CD4-positive, alpha-beta T cell treated with Interferon gamma for 1 hour (primary cell): ENCODE measurements at places on chromosomes 2 and 18.
A peak's percentile ranks its signal among the peaks of the same experiment; 100 is the strongest.

- no peak for DNase-seq
Measured at GRCh38 chr2:134336352-134336751, 82.5 kb downstream of the MGAT5 start.

DNA sequence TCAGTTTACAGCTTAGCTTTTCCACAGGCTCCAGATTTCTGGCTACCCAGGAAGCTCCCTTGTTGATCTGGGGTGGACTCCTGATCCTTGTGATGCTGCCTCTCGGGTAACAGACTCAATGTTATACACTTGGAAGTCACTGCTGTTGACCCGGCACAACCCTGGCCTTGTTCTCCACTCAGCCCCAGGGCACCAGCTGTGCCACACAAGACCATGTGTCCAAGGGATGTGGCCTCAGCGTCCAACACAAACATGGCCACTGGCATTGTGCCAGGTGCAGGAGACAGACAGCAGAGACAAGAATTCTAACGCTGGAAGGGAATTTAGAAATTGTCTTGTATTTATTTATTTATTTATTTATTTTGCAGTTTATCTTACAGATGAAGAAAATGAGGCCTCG lies 39.0 kb upstream of the PPP4R1 start:
- no peak for DNase-seq

DNA sequence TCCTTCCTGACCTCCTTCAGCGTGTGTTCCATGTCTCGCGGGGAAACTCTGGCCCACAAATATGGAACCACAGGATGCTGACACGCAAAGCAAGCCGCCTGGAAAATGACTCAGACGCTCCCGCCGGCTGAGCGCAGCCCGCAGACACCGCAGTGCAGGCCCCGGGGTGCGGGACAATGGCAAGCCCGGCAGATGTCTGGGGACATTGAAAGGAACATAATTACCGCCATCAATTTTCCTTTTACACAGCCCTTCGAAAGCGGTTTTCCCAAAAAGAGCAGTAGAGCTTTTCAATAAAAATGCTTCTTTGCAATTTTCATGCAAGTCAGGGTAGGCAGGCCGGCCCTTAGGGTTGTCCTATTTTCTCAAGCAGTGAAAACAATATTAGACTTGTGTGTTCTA lies 159.2 kb upstream of the SH3BP4 start:
- DNase-seq: no peak

GRCh38 chr2:203586696-203587095 lies 51.6 kb upstream of the RAPH1 start:
- no peak for DNase-seq

DNA sequence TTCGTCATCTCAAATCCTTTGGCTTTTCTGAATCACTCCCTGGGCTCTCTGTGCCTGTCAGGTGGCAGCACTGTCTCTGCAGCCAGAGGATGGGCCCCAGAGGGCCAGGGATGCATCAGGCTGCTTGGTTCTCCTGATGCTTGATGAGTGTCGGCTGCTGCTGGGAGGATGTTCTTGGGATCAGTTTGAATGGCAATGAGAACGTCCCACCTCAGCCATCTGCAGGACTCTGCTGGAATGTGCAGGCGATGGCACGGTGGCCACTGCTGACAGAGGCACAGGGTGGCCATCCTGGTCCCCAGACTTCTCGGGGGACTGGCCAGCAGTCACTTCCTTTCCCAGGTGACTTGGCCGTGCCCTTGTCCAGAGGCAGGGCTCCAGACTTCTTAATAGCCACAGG lies 146.0 kb downstream of the FAM210A start:
- DNase-seq: no peak

- no peak for DNase-seq
Measured at GRCh38 chr18:7642331-7642890, 75.3 kb downstream of the PTPRM start.

DNA sequence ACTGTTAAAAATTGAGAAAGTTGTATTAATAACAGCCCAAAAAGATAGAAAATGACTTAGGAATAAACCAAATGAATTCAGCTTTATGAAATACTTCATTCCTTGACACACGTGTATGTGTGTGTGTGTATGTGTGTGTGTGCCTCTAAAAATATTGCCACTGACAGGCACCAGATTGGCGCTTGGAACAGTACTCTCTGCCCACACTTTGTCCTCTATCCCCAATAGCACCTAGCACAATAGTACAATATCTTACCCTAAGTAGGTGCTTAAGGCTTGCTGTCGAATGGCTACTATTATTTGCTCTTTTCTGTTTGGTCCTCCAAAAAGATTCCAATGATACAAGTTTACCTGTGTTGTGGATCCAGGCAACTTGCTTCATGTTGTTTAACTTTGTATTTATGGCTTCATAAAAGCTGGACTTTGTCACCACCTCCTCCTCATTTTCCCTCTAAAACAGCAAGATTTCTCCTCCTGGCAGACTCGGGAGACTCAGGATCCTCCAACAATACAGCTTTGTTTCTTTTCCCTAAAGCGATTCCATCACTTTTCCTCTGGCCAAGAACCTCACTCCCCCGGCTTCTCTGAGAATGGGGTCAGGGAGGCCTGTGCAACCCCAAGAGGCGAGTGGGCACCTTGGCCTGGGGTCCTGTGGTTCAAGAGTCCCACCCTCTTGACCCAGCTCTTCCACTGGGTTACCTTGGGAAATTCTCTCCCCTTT lies 43.3 kb upstream of the LCLAT1 start:
- DNase-seq: no peak

DNA sequence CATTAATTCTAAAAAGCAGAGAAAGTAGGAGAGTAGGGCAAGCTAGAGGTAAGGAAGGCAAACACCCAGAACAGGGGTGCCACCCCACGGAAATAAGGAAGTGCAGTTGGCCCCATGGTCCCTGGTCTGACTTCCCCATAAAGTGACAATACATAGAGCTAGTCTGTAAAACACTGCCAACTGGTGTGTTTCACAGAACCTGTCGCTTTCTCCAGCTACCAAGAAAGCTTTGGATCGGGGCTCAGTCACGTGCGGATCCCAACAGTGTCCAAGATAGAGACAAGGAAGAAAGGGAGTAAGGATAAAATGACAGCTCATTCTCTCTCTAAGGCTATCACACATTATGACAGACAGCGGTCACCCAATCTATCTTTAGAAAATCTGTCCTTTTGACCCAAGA lies 36.4 kb downstream of the TBC1D8 start:
- DNase-seq: peak; percentile 28

- no peak for DNase-seq
Measured at GRCh38 chr2:101082998-101083397, 68.2 kb downstream of the TBC1D8 start.

DNA sequence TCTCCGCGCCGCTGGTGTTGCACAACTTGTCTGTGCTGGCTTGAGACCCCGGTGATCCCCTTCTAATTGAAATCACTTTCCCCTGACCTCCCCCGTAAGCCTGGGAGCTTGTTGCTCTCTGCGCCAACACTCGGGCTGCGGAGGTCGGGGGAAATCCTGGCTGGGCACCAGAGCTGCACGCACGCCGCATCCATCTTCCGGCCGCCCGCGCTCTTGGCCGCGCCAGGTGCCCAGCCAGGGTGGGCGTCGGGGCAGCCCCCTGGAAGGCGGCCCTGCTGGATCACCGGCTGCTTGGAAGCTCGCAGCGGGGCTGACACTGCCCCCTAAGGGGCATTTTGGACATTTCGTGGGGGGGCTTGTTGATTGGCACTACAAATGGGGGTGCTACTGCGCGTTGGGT lies 280.3 kb upstream of the SKOR2 start:
- no peak for DNase-seq

- DNase-seq: no peak
Measured at GRCh38 chr2:190318931-190319554, 583 bp downstream of the HIBCH start.

DNA sequence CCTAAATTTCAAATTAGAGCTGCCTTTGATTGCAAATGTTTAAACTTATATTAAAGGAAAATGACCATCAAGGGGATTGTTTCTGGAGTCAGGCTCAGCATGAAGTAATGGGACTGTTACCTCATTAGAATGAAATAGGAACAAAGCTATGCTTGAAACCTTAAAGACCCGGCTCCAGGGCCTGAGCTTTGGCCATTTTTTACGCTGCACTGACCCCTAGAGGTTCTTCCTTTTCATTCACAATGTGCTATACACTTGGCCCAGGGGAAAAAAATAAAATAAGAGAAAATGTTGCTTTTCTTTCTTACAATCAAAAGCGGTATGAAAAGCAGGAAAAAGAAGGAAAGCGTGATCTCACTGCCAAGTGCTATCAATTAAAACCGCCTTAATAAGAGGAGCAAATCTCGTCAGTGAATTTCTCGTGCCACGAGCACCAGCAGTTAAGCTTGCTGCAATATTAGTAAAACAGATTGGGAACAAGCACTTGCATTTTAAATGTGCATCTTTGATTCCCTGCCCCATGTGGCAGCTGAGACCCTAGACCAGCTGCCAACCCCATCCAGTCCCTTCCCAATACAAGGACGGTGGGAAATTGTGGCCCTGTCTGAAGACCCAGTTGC lies 96.6 kb downstream of the MBD2 start:
- no peak for DNase-seq

DNA sequence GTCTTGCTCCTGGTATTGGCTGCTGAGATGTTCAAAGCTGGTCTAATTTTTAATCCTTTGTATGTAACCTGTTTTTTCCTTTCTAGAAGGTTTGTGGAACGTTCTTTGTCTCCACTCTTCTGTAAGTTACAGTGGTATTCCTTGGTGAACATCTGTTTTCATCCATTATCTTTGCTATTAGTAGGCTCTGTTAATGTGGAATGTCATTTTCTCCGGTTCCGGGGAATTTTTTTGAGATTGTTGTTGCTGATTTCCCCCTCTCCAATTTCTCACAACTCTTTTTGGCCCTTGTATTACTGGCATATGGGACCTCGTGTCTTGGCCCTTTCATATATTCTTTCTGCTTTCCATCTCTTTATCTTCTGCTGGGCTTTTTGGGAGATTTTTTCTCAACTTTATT lies 63.4 kb downstream of the LCLAT1 start:
- DNase-seq: no peak

- DNase-seq: no peak
Measured at GRCh38 chr2:28631514-28632206, 120.0 kb upstream of the PPP1CB start.

- DNase-seq: no peak
Measured at GRCh38 chr2:121805766-121806143, 50.3 kb downstream of the TSN start.

DNA sequence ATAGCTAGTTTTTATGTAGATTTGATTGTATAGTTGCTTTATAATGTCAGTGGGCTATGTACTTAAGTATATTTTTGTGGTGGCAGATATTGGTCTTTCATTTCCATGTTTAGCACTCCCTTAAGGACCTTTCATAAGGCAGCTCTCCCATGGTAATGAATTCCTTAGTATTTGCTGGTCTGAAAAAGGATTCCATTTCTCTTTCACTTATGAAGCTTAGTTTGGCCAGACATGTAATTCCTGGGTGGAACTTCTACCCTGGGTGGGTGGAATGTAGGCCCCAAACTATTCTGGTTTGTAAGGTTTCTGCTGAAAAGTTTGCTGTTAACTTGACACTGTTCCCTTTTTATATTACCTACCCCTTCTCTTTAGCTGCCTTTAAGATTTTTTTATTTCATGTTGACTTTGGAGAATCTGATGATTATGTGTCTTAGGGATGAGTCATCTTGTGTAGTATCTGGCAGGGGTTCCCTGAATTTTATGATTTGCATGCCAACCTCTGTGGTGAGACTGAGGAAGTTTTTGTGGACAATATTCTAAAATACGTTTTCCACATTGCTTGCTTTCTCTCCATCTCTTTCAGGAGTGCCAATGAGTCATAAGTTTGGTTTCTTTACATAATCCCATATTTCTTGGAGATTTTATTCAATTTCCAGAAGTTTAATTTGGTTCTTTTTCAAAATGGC lies 65.4 kb upstream of the VRK2 start:
- no peak for DNase-seq

DNA sequence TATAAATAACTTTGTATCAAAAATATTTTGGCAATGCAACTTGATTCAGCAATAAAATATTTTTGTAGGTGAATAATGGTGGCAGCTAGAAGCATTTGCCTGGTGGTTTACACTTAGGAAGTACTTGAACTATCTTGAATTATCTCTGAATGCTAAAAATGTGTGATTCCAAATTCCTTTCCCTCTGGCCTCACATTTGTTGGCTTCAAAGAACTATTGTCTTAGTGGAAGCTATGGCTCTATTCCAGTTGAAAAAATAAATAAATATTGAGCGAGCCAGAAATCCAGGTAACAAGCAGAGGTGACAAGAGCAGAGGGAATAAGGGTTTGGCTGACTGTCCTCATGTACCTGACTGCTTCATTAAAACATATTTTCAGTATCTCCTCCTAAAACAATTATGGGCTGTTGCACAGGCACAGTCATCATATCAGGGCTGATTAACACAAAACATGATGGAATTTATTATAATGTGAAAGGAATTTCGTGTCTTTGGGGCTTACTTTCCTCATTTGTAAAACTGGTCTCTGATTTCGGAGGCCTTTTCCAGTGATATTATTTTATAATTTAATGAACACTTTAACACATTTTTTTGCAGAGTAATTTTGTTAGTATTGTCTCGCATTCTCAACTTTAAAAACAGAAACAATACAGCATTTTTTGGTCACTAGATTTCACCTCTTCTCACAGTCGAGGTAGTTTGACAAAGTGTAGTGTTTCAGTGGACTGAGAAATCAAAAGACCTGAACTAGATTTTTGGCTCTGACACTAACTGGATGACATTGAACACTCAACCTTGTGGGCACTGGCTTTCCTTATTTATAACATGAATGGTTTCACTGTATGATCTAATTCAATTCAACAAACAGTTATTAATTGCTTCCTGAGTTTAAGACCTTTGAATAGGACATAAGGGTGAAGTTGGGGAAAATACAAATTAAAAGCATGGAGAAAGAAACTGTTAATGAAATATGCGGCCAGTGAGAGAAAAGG lies 7.8 kb upstream of the CAVIN2 start:
- DNase-seq: no peak

- DNase-seq: no peak
Measured at GRCh38 chr2:235510318-235510717, 16.5 kb downstream of the AGAP1 start.

GRCh38 chr2:111897630-111897923 lies 830 bp upstream of the MERTK start:
- no peak for DNase-seq

DNA sequence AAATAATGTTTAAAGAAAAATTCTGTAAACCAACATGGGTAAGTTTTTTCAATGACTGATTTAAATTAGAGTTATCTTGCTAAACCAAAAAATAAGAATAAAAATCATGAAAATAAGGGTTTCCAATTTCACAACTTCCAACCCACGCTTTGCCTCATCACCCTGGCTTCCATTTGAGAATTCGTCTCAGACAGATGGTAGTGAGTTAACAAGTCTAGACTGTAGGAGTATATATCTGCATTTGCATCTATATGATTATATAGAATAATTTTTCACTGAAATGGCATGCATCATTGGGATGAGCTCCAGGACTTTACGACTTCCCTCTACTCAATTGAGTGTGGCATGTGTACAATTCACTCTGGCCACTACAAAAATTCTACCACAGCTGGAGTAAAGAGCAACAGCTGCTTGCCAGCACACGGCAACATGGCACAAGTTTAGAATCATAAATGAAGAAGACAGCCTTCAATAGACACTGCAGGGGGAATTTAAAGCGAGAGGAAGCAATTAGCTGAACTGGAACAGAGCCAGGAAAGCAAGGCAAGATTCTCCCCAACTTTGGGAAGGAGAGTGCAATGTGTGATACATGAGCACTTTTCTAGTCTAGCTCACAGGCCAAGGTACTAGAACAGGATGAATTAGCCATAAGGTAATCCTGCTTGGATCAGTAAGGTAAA lies 1673.5 kb upstream of the CELF4 start:
- DNase-seq: no peak

- DNase-seq: no peak
Measured at GRCh38 chr2:95040426-95040825, 14.9 kb downstream of the MAL start.

- no peak for DNase-seq
Measured at GRCh38 chr2:216216951-216217903, 108.1 kb downstream of the XRCC5 start.

- DNase-seq: no peak
Measured at GRCh38 chr2:219592736-219593135, 4.9 kb upstream of the STK11IP start.
